ENCODE measurements at places on chromosomes 11 and 22.

GRCh38 chr11:132032555-132032954 lies 662.1 kb downstream of the NTM start:
- no peak overlapping the region for H3K27ac ChIP-seq
- H3K27me3 ChIP-seq: no peaks in the 10 kb centered on the region
- H3K4me3 ChIP-seq: no peak overlapping the region

- DNase-seq: peak; percentile 77
- peak overlapping the region; percentile 70 for H3K4me3 ChIP-seq
- peak overlapping the region; percentile 64 for H3K27ac ChIP-seq
- peaks cover 47% of the 10 kb centered on the region for H3K4me1 ChIP-seq
- no peaks in the 10 kb centered on the region for H3K36me3 ChIP-seq
- H3K27me3 ChIP-seq: no peaks in the 10 kb centered on the region
Measured at GRCh38 chr22:22753526-22754267, 109.3 kb downstream of the GGTLC2 start.

DNA sequence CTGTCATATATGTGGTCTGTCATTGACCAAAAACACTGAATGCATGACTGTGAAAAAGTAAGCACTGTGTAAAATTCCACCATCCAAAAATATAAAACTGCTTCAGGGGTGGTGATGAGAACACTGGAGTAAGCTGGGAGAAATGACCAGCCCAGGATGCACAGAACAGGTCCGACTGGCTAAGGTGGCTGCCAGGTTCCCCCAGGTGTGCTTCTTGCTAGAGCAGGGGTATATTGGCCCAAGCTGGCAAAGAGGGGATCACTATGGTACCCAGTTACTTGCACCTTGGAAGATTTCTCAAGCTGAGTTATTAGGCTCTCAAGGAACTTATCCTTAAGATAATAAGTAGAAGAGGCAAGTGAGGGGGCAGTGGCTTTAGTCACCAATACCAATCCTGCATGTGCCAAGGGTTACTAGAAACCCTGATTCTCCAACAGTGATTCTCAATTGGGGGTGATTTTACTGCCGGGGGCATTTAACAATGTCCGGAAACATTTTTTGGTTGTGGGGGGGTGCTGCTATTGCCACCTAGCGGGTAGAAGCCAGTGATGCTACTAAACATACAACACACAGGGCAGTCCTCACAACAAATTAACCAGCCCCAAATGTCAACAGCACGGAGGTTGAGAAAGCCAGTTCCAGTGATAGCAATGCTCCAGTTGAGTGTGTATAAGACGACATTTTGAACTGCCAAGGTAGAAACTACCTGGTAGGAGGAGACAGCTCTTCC lies 15.7 kb downstream of the SNU13 start:
- no peaks in the 10 kb centered on the region for H3K27me3 ChIP-seq
- no peak for DNase-seq
- H3K4me1 ChIP-seq: no peaks in the 10 kb centered on the region
- peaks cover 36% of the 10 kb centered on the region for H3K36me3 ChIP-seq
- H3K4me3 ChIP-seq: no peak overlapping the region

DNA sequence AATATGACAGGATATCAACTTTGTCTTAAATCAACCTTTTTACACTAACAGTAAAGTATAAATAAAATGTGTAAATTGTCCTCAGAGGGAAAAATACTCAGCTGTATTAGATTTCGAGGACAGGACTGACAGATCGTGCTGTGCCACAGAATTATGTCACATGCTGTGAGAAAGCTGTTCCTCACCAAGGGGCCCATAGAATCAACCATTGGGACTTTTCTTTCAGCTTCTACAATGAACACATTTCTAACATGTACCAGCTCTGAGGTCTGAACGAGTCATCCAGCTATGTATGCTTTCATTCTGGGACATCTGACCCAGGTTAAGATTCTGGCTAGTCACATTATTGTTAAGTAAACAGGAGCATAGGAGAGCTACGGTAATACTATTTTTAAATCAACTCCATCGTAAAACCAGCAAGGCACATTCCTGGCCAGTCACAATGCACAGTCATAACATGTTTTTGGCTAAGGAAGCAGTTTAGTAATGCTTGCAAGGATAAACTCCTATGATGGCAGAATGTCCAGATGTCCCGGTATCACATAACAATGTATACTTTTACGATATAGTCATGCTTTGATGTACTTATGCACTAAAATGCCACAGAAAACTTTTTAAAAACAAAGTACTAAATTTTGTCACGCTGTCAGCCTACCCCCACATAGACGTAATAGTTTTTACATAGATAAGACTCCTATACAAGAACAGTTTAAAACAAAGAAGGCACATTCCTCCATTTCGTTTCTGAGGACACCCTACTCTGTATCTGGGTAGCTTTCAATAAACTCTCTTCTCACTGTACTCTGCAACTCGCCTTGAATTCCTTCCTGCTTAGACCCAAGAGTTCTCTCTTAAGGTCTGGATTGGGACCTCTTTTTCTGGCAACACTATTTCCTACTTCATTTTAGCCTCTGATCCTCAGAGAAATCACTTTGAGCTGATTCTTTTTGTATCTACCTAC lies 27.4 kb downstream of the ZNF214 start:
- no peaks in the 10 kb centered on the region for H3K4me1 ChIP-seq
- DNase-seq: no peak
- no peak overlapping the region for H3K4me3 ChIP-seq

GRCh38 chr11:6626971-6627761 lies 7.9 kb upstream of the TPP1 start:
- H3K36me3 ChIP-seq: no peaks in the 10 kb centered on the region
- no peak for DNase-seq
- no peaks in the 10 kb centered on the region for H3K27me3 ChIP-seq
- no peak overlapping the region for H3K27ac ChIP-seq
- H3K4me3 ChIP-seq: peak overlapping the region; percentile 70

- peak overlapping the region; percentile 91 for H3K27ac ChIP-seq
- H3K4me1 ChIP-seq: peaks cover 78% of the 10 kb centered on the region
- peak overlapping the region; percentile 79 for H3K4me3 ChIP-seq
- H3K36me3 ChIP-seq: no peaks in the 10 kb centered on the region
- DNase-seq: peak; percentile 40
Measured at GRCh38 chr11:95700471-95700817, 89.1 kb downstream of the FAM76B start.

DNA sequence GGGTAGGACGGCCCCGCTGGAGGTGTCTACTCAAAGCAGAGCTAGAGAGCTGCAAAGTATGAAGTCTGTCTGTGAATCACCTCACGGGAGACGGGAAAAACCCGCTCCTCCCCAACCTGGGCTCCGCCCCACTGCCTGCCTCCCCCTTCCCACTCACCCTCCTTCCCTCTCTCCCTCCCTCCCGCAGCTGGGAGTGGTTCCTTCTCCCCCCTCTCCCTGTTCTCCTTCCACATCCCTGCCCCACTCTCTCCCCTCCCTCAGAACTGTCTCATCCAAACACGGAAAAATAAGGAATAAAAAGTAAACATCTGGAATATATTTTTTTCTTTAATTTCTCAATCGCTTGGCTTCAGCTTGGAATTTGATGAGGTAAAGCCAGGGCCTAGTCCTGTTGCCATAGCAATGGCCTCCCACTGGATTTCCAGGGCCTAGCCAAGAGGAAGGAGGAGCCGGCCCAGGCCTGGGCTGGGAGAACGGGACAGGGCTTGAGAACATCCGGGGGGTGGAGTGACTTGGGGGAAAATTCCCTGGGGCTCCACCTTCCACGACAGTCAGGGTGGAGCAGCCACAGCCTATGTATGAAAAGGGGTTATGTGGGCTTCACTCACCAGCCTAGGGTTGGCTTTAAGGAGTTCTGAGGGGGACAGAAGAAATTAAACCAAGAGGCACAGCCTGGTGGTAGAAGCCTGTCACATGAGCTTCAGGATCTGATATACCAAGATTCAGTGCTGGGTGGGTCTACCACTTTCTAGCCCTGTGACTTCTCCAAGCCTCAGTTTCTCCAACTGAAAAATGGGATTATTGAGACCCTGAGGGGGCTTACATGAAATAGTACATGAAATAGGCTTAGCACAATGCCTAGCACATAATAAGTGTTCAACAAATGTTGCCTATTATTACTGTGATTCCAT lies 2.2 kb downstream of the TNKS1BP1 start:
- H3K4me3 ChIP-seq: no peak overlapping the region
- no peak for DNase-seq
- H3K27me3 ChIP-seq: no peaks in the 10 kb centered on the region
- peaks cover 19% of the 10 kb centered on the region for H3K4me1 ChIP-seq

- peaks cover 6% of the 10 kb centered on the region for H3K4me1 ChIP-seq
- no peak overlapping the region for H3K27ac ChIP-seq
- no peak overlapping the region for H3K4me3 ChIP-seq
- H3K27me3 ChIP-seq: no peaks in the 10 kb centered on the region
- no peaks in the 10 kb centered on the region for H3K36me3 ChIP-seq
Measured at GRCh38 chr11:2813141-2813908, 72.2 kb downstream of the CDKN1C start.

DNA sequence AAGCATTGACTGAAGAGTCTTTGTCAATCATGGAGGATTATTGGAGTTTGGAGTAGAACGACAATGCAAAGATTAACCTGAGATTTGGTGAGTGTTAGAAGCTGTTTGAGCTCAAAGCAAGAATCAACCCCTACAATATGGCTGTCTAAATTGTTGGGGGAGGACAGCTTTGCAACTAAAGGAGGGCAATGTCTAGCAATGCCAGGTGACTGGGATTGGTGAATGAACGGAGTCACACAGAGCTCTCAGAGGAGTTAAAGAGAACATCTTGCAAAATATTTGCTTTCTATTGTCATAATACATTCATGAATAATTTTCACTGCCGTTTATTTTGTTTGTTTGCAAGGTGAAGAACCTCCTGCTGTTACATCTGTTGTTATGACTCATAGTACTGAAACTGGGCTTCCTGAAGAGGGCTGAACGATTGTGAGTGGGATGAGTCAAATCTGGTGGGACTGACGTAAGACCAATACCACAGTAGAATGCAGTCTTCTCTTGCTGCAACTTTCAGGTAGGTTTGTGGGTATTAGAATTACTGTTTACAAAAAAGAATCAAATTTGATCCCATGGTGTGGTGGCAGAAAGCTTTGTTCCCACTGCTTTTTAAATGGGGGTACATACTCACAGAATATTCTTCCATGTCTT lies 281.9 kb downstream of the CADM1 start:
- peak; percentile 65 for DNase-seq
- H3K27me3 ChIP-seq: peaks cover 2% of the 10 kb centered on the region
- H3K4me1 ChIP-seq: peaks cover 23% of the 10 kb centered on the region
- H3K36me3 ChIP-seq: no peaks in the 10 kb centered on the region
- peak overlapping the region; percentile 79 for H3K27ac ChIP-seq

GRCh38 chr11:113677685-113678084 lies 28.4 kb downstream of the TMPRSS5 start:
- no peak overlapping the region for H3K4me3 ChIP-seq
- H3K36me3 ChIP-seq: no peaks in the 10 kb centered on the region
- H3K27ac ChIP-seq: no peak overlapping the region
- H3K4me1 ChIP-seq: no peaks in the 10 kb centered on the region
- DNase-seq: no peak

All from CD4-positive, CD25-positive, alpha-beta regulatory T cell (primary cell).